Mesothelial cell of epicardium (in vitro differentiated cells): ENCODE measurements at places on chromosomes 13 and 19.
A peak's percentile ranks its signal among the peaks of the same experiment; 100 is the strongest.

DNA sequence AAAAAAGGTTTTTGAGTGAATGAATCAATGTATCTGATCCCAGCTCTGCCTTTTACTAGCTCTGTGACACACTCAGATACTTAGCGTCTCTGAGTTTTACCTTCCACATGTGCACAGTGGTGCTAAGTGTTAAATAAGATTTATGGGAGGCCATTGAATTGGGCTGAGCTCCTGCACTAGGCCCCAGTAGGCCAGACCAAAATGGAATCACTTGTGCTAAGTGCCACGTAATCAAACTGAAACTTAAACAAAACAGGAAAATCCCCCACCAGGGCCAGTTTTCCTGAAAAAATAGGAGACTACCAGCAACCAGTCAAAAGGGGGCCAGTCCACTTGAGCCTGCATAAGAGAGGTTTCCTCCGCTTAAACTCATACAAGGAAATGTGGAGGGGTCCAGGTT is 40.9 kb downstream of the GJA3 start:
- no peak for DNase-seq

GRCh38 chr13:74134777-74135325 is 647 bp upstream of the KLF12 start:
- DNase-seq = peak; percentile 39

DNA sequence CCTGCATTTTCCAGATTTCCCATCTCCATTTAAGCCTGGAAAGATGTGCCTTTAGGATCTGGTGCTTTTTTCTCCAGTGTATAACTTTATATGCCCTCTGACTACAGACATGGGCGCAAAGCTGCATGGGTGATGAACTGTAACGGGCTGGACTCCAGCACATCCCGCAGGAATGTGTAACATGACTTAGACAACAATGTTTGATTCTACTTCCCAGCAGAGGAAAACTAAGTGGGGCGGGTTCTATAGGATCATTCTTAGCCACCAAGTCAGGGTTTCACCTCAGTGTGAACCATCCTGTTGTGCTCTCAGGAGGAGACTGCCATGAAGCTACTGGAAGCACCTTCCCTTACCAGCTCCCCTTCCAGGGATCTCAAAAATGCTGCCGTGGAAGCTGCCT is 93.2 kb upstream of the SERP2 start:
- no peak for DNase-seq

DNA sequence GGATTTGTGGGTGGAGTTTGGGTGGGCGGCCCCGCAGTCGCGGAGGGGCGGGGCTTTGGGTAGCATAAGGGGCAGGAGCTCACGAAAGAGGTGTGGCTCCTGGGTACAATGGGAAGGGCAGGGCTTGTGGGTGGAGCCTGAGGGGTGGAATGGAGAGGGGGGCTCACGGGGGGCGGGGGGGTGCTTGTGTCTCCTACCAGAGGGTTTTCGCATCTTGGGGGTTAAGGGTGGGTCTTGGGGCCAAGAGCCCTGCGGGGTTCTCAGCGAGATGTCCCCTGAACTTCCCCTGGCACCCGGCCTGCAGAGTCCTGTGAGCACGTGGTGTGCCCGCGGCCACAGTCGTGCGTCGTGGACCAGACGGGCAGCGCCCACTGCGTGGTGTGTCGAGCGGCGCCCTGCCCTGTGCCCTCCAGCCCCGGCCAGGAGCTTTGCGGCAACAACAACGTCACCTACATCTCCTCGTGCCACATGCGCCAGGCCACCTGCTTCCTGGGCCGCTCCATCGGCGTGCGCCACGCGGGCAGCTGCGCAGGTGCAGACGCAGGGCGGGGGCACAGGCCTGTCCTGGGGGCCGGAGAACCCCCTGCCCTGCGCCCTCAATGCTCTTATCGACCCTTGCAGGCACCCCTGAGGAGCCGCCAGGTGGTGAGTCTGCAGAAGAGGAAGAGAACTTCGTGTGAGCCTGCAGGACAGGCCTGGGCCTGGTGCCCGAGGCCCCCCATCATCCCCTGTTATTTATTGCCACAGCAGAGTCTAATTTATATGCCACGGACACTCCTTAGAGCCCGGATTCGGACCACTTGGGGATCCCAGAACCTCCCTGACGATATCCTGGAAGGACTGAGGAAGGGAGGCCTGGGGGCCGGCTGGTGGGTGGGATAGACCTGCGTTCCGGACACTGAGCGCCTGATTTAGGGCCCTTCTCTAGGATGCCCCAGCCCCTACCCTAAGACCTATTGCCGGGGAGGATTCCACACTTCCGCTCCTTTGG is 5.1 kb downstream of the FSTL3 start:
- no peak for DNase-seq

- no peak for DNase-seq
These were observed 11.2 kb downstream of the DKKL1 start for GRCh38 chr19:49374665-49375434.

GRCh38 chr13:35592457-35592856 is 116.0 kb upstream of the MAB21L1 start:
- DNase-seq = no peak

DNA sequence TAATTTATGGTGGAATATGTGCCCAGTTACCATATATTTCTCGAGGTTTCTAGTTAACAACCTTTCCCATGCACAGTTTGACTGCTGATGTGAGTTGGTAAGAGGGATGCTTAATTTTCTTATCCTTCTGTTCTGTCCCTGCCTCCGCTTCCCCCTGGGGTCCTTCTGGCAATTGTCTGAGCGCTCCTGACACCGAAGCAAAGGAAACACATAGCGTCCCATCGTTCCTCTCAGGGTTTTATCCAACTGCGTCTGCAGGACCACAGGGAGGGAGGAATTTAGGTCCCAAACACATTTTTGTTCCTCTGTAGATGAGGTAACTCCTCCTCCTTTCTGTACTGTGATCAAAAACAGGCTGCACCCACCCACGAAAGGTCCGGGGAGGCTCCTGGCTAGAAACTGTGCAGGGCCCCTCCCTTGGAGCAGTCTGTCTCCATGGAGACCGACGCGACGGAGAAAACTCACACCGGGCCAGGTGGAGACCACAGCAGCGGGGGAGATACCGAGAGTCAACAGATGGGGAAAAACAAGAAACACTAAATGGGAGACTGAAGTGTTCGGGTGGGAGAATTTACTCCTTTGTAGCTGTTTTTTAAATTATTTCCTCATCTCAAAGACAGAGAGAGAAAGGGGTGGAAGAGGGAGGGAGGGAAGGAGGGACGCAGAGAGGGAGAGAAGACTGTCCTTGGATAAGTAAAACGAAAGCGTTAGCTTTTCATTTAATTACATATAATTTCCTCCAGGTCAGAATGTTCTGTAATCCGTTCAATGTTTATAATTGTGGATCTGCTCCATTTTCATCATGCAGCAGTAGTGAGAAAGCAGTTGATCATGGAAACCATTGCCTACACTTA is 191.8 kb upstream of the NBEA start:
- DNase-seq = peak; percentile 37

- peak; percentile 48 for DNase-seq
These were observed 389.2 kb downstream of the DIAPH3 start for GRCh38 chr13:59774491-59774971.

DNA sequence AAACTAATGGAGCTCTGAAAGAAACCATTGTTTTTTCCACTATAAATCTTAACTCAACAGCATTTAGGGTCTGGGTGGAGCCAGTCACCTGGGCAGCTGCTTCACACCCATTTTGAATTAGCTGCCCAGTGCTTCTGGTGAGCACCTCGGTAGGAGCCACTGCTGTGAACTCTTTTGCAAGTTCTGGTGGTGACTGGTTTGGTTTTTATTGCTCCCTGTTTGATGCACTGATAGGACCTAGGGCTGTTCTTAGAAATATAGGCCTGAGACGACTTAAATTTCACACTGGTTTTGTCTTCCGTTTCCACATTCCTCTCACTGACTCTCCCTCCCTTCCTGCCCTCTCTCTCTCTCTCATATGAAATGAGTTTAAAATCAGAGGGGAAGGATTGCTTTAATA is 103.9 kb downstream of the GGACT start:
- no peak for DNase-seq

GRCh38 chr13:76378767-76379166 is 507.4 kb downstream of the KCTD12 start:
- DNase-seq = no peak

- DNase-seq = no peak
These were observed 7.9 kb upstream of the SLC7A9 start for GRCh38 chr19:32877323-32877912.

- no peak for DNase-seq
These were observed 19.1 kb upstream of the TEX101 start for GRCh38 chr19:43395561-43395960.

- DNase-seq = no peak
These were observed 341.8 kb downstream of the FGF9 start for GRCh38 chr13:22012686-22013085.

- no peak for DNase-seq
These were observed 419.7 kb downstream of the KLF12 start for GRCh38 chr13:73714522-73714921.
